ENCODE measurements at places on chromosomes 16 and 17.

- no peak for DNase-seq
Observed at GRCh38 chr16:21260870-21261791, 17.0 kb downstream of the CRYM start.

GRCh38 chr17:17189559-17189958, 16.6 kb downstream of the PLD6 start:
- no peak for DNase-seq

DNA sequence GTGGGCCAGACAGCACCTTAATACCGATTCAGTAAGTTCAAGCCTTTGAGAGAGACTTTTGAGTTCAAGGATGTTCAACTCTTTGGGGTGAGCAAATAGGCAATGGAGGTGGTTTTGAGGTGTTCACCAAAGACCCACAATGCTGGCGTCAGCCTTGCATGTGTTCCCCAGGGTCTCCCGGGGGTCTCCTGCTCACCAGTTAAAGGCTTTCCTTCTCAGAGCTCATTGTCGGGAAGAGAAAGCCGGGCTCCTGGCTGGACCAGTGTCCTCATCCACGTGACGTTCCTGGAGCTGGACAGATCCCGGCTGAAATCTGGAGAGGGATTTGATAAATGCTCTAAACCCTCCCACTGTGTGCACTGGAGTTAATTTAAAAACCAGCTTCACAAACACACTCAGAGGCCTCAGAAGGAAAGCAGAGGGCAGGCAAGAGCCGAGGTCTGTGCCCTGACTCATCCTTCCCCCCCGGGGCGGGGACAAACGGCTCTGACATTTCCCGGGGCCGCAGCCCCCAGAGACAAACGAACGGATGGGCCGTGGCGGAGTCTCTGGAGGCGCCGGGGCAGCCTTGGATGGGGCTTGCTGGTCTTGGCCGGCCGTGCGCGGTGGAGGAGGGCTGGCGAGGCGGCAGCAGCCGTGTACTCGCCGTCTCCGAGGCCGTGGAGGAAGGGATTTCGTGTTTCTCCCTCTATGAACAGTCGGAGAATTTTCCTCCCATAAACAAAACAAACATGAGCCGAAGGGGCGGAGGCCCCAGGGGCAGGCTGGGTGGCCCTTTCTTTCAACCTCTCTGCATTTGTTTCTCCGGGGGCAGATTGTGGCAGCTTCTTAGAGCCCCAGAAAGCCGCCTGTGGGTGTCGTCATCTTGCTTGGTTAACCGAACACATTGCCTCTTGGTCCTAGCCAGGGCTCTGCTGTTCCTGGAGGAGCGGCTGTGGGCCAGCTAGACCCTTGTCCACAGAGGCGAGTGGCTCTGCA, 94.2 kb downstream of the NTN1 start:
- no peak for DNase-seq

DNA sequence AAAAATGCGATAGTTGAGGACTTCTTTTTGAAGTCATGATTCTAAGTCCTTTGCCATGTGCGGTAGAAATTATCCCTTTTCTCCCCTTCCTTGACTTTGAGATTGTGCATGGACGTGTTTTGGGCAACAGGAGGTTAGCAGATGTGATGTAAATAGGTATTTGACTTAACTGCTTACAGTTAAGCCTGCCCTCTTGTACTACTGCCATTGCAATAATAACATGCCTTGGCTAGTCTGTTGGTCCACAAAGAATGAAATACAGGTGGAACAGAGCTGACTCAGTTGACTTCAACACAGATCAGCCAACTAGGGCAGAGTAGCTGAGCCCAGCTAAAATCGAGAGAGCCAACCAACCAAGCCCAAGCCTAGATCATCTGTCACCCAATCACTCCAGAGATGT, 125.5 kb downstream of the BRIP1 start:
- no peak for DNase-seq

DNA sequence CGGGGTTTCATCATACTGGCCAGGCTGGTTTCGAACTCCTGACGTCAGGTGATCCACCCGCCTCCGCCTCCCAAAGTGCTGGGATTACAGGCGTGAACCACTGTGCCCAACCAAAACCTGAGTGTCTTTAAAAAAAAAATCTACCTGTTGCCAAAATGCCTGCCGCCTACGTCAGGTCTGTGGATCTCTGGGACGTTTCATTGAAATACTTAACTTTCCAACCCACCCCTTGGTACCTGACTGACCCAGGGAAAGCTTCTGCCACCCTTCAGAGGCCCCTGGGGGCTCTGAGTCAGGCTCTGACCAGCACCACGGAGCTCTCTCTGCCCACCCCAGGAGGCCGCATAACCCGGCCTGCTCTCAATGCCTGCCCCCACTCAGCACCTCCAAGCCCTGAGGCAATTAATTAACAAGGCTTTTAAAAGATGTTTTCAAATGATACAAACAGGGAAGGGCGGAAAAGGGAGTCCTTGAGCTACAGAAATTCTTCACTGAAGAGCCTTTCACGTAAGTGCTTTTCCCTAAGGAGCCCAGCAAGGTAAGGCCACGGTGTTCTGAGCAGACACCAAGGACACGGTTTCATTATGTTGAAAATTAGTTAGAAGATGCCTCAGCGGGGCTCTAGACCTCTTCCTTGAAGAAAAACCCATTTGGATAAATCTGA, 29.3 kb upstream of the GSG1L start:
- no peak for DNase-seq

GRCh38 chr17:59376506-59376905, 45.1 kb downstream of the YPEL2 start:
- no peak for DNase-seq

GRCh38 chr17:61863801-61864126, 436 bp upstream of the BRIP1 start:
- no peak for DNase-seq

DNA sequence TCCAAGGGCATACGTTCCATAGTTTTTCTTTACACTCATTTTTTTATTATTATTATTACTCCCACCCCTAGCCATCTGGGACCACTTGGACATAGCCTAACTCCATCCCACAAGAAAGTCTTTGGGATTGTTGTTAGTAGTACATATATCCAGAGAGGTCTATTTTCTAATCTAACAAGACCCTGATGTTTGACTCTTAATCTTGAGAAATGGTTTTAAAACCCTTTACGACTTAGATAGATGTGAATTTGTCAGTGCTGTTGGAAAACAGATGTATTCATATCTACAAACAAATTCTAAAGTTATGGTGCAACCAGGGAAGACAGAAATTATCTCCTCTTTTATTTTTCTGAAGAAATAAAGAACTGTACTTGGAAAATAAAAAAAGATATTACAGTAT, 197.8 kb downstream of the CDH11 start:
- no peak for DNase-seq

DNA sequence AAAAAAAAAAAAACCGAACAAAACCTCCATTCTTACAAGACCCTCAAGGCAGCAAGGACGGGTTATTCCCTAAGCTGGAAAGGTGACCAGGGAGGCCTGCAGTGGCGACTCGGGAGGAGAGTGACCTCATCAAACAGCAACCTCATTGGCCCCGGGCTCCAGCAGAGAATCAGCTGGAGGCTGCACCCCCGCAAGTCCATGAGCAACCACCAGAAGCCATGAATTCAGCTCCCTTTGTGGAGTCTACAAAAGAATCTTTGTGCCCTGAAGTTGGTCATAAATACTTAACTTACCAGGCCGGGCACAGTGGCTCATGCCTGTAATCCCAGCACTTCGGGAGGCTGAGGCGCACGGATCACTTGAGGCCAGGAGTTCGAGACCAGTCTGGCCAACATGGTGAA, 80.9 kb upstream of the CREBBP start:
- DNase-seq: no peak

- no peak for DNase-seq
Observed at GRCh38 chr16:80047842-80048241, 447.3 kb upstream of the MAF start.

DNA sequence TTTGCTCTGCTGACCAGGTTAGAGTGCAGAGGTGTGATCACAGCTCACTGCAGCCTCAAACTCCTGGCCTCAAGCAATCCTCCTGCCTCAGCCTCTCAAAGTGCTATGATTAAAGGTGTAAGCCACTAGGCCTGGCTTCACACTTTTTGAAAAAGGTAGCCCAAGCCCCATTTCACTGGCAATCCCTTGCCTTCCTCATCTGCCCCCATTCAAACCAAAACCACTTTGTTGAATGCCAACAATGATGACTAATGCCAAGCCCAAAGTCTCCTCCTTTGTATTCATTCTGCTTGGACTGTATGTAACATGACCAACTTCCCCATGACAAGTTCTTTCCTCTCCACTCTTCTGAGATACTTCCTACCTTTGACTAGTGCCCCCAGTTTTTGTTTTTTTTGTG, 33.1 kb downstream of the N4BP1 start:
- no peak for DNase-seq

DNA sequence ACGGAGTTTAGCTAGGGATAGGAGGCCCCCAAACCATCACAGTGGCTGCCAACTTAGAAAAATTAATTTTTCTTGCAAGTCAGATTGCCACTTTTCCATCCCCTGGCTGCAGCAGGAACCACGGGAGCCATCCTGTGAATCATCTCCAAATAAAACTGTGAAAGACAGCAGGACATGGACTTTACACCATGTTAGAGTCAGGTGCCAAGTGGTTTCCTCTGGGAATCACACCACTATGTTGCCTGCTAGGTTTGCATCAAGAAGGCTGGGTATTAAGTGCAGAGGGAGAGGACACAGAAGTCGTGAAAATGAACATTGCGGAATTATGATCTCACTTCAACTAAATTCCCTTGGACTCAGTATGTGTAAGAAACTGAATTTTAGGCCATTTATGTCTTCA, 471.3 kb upstream of the GOT2 start:
- no peak for DNase-seq

GRCh38 chr16:89363621-89364393, 126.6 kb downstream of the ANKRD11 start:
- DNase-seq: no peak

GRCh38 chr17:41521574-41522261, 3.0 kb upstream of the KRT15 start:
- DNase-seq: no peak

DNA sequence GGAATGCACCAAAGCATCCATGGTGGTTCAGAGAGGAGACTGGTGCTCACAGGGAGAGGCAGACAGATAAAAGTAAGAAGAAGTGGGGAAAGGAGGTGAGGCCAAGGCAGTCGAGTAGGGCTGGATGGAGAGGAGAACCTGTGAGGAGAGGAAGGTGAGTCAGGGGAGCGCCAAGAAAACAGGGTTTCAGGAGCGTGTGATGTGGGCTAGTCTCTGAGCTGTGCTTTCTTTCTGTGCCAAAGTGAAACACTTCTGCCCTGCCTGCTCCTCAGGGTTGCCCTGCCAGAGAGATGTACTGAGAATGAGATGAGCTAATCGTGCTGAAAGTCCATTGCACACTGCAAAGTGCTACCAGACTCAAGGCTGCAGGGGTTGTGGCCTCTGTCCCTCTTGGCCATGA, 310.7 kb upstream of the CCL2 start:
- no peak for DNase-seq

GRCh38 chr16:85965125-85965524, 66.2 kb downstream of the IRF8 start:
- no peak for DNase-seq

DNA sequence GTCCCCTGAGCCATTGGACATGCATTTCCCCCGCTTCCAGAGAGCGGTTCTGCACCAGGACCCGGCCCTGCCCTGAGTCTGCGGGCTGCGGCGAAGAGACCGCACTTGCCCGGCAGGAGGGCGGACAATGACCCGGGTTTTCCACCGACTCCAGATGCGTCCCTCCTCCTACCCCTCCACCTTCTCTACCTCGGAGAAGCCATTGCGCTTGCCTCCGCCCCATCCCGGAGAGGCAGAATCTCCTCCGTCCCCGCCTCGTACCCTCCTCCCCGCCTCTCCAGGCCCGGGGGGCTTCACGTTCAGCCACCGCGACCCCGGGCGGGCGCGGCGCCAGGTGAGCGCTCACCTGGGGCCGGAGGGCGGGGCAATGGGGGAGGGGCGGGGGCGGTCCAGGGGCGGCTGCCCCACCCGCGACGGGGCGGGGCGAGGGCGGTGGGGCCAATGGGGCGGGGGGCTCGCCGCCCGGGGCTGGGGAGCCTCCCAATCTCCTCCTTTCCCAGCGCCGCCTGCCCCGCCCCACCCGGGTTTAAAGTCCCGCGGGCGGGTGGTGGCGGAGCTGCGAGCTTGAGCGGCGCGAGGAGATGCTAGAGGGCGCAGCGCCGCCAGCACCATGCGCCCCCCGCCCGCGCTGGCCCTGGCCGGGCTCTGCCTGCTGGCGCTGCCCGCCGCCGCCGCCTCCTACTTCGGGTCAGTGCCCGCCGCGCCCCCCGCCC, at the start of gene WNT9B:
Gene WNT9B (plus strand): TSS at position 555 of the 713 bp plus-strand sequence. CDS start 56 bp downstream, at position 611.
- DNase-seq: no peak

DNA sequence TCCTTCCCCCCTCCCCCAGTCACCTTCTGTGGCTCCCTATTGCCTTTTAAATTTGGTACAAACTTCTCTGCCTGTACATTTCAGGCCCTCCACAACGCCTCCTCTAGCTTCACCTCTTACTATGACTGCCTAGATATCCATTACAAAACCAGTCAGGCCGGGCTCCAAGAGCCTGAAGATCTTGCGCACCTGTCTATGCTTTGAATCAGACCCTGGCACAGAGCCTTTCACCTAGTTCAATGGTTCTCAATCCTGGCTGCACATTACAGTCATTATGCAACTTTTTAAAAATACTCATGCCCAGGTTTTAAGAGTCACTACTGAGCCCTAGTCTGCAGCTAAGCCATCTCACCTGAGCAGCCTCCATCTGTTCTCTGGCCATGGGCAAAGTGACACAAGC, 1.6 kb upstream of the GAS7 start:
- DNase-seq: no peak

- DNase-seq: no peak
Observed at GRCh38 chr16:7422036-7422888, 89.6 kb downstream of the RBFOX1 start.

- no peak for DNase-seq
Observed at GRCh38 chr16:23676924-23677480, 1.7 kb upstream of the PLK1 start.

DNA sequence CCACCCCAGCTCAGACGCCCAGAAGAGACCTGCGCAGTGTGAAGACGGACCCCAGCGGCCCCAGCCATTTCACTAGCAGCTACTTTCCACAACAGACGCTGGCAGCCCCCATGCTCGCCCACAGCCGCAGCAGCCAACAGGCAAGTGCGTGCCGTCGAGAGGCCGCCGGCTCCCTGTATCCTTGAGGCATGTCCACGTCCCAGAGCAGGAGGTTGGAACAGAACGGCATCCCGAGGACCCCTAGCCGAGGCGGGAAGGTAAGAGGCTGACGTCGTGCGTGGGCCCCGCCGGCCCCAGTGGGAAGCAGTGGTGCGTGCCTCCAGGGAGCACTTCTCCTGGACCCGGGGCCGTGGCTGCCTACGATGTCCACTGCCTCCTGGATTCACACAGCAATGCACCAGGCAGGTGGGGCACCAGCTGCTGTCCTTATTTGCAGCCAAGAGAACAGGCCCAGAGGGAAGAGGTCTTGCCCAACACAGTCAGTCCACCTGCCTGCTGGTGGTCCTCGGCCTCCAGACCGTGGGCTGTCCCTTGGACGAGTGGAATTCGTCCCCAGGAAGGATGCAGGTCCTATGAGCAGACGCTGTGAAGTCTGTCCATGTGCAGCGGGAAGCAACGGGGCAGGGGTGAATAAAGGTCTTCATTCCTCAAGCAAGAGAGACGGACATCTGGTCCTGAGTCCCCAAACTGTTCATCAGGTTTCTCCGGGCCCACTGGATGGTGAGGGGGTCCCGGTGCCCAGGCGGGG, 38.5 kb downstream of the SLC7A5 start:
- DNase-seq: no peak

- DNase-seq: no peak
Observed at GRCh38 chr16:11309895-11310633, 28.9 kb upstream of the PRM1 start.

GRCh38 chr17:47981462-47981861, 10.5 kb downstream of the CDK5RAP3 start:
- DNase-seq: no peak
